ENCODE measurements at places on chromosomes 1 and 21.

- no peak for DNase-seq
Measured at GRCh38 chr1:18957136-18957521, 653 bp upstream of the IFFO2 start.

DNA sequence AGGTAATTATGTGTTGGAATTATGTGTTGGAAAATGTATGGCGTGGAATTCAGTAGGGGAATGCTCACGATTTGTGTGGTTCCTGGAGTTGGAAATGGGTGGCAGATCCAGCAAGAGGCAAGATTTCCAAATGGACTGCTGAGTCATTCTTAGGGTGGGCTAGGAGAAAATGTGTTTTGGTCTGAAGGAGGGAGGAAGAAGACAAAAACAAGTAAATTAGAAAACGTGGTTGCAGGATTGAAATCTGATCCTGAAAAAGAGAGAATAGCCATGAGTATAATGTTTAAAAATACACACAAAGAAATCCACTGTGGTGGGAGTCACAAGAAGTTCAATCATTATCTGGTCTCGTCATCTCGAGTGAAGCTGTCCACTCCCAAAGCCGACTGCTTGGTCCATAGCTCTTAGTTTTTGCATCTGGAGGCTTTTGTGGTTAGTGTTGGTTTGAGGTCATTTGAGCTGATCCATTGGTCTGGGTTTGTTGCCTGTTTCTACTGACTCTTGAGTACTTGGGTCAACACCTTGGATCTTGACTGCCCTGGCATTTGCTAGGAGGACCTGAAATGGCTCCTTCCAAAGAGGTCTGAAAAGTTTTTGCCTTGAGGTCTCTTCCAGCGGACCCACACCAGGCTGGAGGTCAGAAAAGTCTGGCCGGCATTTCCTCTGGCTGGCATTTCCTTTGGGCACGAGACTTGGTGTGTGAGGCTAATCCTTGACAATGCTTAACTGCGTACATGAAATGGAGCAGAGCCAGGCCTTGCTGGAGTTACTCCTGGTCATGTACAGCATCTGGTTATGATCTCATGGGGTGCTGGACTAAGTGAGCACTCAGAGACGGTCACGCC, 9.2 kb downstream of the MX2 start:
- DNase-seq, result no peak

DNA sequence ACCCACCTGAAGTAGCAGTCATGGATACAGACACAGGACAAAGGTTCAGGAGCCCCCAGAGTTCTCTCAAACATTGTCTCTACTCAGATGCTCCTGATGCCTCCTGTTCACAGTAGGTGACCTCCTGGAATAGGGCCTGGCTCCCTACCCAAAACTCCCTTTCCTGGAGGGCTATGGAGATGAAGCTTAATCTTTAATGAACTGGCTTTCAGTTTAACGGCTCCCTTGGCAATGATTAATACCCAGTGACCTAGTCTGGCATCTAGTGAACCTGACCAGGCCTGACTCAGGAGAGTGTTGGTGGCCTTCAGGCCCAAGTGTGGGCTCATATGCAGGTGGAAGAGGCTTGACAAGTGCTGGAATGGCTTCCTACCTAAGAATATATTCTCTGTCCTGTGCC, 65.2 kb upstream of the TRABD2B start:
- DNase-seq, result no peak

DNA sequence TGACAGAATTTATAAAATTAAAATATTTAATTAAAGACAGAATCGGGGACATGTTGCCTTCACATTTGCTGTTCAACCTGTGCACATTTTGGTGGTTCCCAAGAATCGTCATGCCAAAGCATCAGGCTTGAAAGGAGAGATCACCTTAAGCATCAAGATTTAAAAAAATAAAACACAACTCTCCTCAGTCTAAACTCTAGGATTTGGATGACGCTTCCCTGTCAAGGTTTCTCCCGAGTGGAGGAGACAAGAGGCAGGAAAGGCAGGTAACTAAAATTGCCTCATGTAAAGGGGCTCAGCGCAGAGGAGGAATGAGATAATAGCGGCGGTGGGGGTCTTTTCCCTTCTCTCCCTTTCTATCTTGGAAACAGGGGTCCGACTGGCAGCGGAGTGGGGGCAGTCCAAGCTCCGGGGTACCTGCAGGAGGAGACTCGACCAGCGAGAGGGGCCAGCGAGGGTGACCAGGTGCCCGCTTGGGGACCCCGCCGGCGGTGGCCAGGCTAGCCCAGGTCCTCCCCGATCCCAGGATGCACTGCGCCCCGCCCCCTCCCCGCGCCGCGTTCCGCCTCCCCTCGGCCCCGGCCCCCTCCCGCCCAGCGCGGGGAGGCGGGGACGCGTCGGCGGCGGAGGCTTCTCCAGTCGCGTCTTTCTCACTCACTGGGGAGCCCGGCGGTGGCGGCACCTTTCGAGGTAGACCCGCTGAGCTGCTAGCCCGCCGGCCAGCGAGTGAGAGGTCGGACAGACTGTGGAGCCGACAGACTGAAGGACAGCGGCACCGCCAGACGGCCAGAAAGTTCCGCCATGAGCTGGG, at the start of gene FNBP1L:
TSS of gene FNBP1L (plus strand) at position 638 of the 811 bp plus-strand sequence. CDS start at position 802, 164 bp downstream.
- peak; percentile 89 for DNase-seq

DNA sequence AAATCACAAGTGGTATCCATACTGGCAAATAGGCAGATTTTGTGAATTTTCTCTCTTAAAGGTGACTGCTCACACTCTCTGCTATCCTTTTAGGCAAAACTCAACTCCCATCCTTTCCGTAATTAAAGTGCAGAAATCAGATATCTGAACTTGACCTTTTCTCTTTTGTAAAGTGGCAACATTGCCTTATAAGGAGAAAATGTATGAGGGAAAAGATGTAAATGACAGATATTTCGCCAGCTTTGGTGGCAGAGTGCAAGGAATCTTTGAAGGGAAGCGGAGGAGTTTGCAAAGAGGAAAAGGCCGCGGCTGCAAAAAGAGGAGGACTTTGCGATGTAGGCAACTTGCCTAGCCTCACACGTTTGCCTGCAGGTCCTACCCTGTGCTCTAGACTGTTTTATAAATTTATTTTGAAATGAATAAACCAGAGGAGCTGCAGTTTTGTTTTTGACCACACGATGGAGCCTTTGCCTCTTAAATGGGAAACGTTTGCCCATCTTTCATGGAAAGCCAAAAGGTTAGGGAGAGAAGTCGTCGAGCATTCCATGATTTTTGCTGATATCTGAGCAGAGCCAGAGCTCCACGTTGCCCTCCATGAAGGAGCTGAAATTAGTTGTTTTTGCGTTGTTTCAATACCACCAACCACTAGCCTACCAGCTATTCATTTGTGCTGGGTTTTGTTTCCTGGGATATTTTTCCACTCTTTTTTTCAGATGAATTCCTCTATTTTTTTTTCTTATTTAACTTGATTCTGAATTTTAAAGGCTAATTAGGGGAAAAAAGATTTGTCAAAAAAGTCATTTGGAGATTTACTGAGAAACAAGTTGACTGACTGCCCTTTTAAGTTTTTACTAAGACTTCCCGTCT, 242.3 kb downstream of the LMX1A start:
- peak; percentile 54 for DNase-seq

GRCh38 chr1:100869996-100870395, 24.6 kb downstream of the EXTL2 start:
- no peak for DNase-seq

GRCh38 chr1:109769330-109770078, 5.8 kb upstream of the EPS8L3 start:
- DNase-seq, result no peak

GRCh38 chr1:77065693-77066342, 153.4 kb downstream of the PIGK start:
- DNase-seq, result no peak

GRCh38 chr1:92859400-92860039, 27.7 kb downstream of the RPL5 start:
- no peak for DNase-seq

- DNase-seq, result no peak
Measured at GRCh38 chr21:26943921-26944320, 23.0 kb downstream of the ADAMTS5 start.

DNA sequence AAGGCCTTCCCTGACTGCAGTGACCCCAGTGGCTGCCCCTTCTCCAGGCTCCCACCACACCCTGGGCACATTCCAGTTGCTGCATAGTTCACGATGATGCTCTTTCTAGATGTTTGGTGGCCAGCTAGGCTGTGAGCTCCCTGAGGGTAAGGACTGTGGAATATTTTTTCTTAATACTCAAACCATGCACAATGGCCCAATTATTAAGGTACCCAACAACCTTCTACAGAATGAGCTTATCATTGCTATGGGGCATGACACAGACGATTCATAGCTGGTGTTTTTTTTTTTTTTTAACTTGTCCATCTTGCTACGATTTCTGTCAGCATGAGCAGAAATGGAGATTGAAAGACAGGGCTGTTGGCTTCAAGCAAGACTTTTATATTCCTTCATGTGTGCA, 68.9 kb upstream of the CLDN14 start:
- no peak for DNase-seq

- no peak for DNase-seq
Measured at GRCh38 chr1:35894183-35894582, 11.2 kb downstream of the AGO1 start.

- no peak for DNase-seq
Measured at GRCh38 chr1:160806109-160806665, 10.2 kb downstream of the LY9 start.

DNA sequence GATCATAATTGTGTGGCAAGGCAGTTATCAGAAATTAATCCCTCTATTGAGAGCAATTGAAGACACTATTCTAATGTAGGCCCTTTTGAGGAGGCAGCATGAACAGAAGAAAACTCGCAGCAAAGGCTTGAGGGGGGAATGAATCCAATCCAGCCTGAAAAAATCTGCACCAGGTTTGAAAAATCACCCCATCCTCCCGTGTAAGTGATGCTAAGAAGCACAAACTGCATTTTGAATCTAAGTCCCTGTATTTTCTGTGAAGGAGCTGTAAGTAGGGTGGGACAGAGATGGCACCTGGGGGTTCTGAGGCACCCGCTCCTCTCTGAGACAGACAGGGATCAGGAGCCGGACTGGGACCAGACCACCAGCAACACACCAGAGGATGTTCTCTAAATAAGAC, at the start of gene CRB1:
TSS of gene CRB1 (plus strand) at position 241 of the 400 bp plus-strand sequence. CDS start 161 bp downstream, outside the sequence.
- peak; percentile 7 for DNase-seq

DNA sequence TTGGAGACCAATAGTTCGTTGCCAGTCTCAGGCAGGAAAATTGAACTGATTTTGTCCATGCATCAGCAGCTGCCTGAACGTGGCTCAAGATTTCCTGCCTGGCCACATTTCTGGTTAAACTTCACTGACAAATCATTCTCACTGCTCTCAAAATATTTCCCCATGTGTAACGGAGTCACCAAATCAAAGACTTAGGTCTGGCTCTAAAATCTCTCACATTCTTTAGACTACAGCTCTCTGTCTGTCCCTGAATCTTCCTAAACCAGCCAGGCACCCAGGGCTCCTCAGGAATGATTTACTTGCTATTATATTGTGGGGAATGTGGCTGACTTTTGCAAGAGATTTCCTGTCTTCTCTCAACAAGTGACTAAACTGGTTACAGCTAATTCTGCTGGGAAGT, 49.2 kb upstream of the GJA8 start:
- DNase-seq, result no peak

- DNase-seq, result no peak
Measured at GRCh38 chr1:33712186-33712585, 151.7 kb upstream of the HMGB4 start.

DNA sequence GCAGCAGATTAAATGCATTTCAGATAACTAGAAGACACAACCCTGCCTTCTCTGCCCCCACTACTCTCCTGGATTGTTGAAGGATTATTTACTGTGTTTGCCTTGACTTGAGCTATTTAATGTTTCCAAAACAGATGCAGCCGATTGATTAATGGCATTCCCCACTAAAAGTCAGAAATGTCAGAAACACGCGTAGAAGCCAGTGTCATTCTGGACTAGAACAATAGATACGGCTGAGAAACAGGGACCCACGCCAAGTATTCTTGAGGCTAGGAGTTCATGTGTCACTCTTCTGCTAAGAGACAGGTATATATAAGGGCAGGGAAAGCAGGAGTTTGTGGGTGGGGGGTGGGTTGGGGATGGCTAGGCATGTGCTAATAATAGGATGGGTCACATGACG, 366.7 kb upstream of the PROX1 start:
- no peak for DNase-seq

DNA sequence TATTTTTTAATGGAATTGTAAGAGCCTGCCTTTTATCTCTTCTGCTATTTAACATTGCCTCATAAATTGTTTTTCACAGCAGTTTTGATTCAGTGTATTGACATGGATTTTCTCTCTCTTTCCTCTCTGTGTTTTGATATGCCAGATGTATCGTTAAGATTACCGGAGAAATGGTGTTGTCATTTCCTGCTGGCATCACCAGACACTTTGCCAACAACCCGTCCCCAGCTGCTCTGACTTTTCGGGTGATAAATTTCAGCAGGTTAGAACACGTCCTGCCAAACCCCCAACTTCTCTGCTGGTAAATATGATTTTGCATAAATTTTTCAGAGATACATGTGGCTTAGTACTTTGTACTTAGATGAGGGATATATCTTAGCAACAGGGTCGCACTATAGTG, 23.1 kb upstream of the DYNLT5 start:
- DNase-seq, result no peak

DNA sequence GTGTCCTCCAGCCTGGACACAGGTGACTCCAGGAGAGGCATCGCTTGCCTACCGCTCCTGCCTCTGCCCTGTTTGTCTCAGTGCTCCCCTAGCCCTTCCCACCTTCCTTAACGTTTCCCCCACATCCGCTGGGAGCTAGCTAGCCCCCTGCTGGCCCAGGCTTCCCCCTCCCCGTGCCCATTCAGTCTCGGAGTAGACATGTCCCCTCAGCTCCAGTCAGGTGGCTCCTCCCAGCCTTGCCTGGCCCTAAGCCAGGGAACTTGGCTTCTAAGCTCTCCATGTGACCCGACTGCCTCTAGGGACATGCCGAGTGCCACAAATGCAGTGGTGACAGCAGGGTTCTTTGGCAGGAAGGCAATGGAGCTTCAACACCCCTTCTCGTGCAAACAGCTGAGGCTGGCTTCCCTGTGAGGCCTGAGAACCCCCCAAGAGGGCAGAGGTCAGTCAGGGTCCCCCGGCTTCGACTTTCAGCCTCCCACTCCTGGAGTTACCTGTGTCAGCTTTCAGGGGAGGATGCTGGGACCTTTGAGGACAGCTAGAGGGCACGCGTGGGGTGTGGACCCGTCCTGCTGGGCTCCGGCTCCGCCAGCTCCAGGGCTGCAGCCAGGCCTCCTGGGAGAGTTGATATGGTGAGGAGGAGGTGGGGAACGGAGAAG, 16.2 kb downstream of the DRAXIN start:
- peak; percentile 93 for DNase-seq

DNA sequence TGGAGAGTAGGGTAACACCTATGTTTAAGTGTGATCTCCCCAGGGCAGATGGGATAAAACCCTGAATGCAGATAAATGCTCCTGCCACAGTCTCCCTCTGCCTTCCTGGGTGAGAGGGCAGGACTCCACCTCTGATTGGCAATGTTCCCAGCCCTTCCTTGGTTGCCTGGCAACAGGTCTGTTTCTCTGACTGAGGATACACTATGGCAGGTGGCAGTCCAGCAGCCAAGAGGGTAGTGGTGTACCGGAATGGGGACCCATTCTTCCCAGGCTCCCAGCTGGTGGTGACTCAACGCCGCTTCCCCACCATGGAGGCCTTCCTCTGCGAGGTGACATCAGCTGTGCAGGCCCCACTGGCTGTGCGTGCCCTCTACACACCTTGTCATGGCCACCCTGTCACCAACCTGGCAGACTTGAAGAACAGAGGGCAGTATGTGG, at the start of gene DCDC2B:
TSS of gene DCDC2B (plus strand) at position 199 of the 438 bp plus-strand sequence. CDS start at position 204, 5 bp downstream.
- DNase-seq, result peak; percentile 96

GRCh38 chr21:45326169-45326851, 38.6 kb upstream of the POFUT2 start:
- no peak for DNase-seq

- no peak for DNase-seq
Measured at GRCh38 chr1:235908742-235909520, 42.2 kb upstream of the LYST start.

GRCh38 chr1:178039891-178040290, 54.0 kb upstream of the RASAL2 start:
- no peak for DNase-seq
